ENCODE measurements at places on chromosomes 2 and 18.
A peak's percentile ranks its signal among the peaks of the same experiment; 100 is the strongest.

DNA sequence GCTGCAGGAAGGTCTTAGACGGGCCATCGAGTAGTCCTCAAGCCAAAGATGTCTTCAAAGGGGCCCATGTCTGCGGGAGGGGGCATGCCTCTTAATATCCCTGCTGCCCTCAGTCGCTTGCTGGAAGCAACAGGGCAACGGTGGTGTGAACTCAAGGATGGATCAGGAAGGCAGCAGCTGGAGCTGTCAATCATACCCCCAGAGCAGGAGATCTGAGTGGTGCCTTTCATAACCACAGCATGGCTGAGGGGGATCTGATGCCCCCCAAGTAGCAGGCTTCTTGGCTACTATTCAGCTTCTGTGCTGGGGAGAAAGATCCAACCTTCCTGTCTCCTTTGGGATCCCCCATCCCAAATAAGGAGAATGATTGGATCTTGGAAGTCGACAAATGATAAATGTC is 46.4 kb downstream of the INSIG2 start:
- DNase-seq = no peak

DNA sequence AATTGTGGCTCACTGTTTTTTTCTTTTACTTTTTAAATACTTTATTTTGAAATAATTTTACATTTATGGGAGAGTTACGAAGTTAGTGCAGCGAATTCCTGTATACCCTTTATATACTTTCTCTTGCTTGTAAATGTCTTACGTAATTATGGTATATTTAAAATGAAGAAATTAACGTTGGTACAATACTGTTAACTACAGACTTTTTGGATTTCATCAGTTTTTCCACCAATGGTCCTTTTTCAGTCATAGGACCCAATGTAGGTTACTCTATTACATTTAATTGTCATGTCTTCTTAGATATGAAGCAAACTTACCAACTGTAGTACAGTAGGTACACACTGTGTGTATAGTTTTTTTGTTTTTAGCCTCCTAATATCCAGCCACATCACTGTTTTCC is 76.3 kb downstream of the BOLA3 start:
- DNase-seq = no peak

- no peak for DNase-seq
Observed at GRCh38 chr2:174340400-174341292, 5.9 kb downstream of the SP9 start.

DNA sequence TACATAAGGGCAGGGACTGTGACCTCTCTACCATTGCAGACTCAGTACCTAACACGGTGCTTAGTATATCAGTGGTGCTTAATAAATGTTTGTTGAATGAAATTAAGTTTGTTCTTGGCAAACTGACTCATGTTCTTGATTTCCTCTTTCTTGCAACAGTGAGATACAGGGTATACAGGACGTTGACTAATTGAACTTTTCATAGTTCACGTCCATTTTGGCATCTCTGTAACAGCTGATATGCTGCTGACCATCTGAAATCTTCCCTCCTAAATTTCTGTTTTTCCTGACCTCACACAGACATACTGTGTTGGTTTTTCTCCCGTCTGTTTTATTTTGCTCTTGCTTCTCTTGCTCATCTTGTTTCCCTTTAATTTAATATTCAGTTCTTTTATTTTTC is 44.2 kb downstream of the LHCGR start:
- no peak for DNase-seq

DNA sequence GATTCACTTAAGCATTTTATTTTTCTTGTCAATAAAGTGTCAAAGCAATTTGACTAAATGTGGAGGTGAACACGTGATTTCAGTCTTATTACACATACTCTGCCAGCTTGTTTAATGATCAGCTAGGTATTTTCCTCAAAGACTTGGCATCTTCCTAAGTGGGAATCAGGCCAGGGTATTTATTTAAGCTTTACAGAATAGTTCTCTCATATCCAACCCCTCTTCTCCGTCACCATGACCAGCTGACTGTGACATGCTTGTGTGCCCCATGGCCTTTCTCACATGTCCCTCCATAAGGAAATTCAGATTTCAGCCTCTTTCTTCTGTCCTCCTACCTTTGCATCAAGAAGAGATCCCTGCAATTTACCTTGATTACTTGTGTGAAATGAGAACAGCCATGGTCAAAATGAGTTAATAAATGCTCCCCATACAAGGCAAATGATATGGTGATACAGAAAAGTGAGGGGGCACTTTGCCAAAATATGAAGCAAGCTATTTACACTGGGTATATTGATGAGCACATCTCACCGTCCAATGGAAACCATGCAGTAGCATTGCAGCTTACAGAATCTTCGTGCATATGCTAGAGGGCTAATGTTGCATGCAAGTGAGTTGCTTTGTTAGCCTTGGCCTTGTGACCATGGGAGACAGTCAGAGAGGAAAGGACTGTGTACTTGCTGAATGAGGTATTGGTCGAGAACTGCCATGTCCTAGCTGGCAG is 202.2 kb downstream of the RNF152 start:
- DNase-seq = no peak

DNA sequence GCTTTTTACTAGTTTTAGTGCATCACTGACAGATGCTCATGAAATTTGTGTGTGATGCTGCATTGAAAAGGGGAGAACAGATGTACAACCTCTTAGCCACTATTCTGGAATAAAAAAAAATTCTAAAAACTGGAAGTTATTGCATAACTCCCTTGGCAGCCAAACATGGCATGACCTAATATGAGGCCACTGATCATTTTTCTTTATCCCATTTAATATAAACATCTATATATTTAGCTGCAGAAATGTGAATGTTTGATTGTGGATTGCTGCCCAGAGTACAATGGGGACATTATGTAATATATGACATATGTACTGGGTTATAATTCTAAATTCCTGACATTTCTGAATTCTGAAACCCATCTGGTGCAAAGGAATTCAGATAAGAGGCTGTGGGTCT is 86.5 kb downstream of the CDCA7 start:
- DNase-seq = no peak

DNA sequence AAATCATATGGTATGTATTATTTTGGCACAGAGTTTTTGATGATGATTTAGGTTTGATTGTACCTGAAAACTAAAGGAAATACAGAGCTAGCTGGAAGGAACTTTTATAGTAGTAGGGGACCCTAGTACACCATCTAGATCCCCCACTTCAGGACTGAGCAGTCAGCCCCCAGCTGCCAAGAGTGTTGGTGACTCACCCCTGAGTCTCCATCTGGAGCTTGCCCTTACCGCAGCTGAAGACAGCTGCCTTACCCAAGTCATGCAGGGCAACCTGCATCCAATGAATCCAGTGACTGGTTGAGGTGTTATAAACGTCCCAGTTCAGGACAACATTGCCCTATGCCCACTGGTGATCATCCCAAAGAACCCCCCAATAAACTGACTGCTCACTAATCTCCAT is 15.3 kb downstream of the PMS1 start:
- no peak for DNase-seq

DNA sequence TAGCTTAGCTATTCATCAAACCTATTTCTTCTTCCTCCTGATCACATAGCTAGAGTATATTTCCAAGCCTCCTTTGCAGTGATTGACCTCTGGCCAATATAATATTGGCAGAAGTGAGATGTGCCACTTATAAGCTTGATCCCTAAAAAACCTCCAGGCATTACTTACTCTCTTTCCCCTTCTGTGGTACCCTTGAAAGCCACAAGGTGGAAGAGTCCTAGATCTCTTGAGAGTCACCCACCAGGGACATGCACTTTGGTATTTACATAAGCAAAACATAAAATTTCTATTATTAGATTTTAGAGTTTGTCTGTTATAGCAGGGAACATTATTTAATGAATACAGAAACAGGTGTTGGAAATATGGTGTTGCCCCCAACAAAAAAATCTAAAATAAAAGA is 112.0 kb downstream of the EXOC6B start:
- DNase-seq = no peak

GRCh38 chr2:53854678-53855077 is 5.1 kb downstream of the GPR75 start:
- no peak for DNase-seq

GRCh38 chr18:79361766-79362522 is 33.8 kb upstream of the NFATC1 start:
- no peak for DNase-seq

DNA sequence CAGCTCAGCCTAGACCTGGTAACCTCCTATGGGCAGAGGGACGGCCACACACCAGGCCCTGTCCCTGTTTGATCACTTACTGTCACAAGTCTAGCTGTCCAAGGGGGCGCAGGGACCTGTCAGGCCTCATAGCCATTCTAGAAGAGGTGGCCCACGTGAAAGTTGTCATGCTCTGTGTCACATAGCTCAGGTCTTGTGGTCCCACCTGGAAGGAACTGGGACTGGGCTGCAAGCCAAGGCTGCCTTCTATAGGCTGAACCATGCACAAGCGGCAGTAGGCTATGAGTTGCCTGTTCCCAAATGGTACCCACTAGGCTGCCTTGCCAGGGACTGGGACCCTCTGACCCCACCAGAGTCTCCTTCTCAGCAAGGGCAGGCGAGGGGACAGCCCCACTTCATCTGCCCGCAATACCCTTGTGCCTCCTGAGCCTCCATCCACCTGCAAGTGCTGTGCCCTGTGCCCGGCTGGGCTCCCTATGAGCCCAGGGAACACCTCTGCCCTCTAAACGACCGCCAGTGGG is 177.5 kb downstream of the ANAPC1 start:
- no peak for DNase-seq

GRCh38 chr2:162320864-162321517 is 2.5 kb upstream of the IFIH1 start:
- no peak for DNase-seq

- DNase-seq = no peak
Observed at GRCh38 chr2:178529194-178529593, 48.9 kb downstream of the PLEKHA3 start.

GRCh38 chr18:75089748-75090327 is 119.1 kb downstream of the PTGR3 start:
- no peak for DNase-seq

- no peak for DNase-seq
Observed at GRCh38 chr2:114406347-114406746, 36.1 kb upstream of the DPP10 start.

DNA sequence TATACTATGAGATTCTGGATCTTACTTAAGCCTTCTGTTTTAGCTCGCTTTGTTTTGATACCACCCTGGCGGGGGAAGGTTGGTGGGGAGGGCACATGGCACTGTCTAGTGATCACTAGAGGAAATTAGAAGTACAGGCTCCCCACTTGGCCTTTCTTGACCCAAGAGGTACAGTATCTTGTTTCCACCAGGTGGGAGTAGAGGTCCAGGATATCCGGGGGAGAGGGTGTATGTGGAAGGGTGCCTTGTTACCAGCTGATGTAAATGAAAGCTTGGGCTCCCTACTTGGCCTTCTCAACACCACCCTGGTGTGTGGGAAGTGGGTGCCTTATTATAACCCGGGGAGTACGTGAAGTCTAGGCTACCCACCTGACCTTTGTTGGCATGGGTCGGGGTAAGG is 7.5 kb downstream of the GALNT1 start:
- no peak for DNase-seq

DNA sequence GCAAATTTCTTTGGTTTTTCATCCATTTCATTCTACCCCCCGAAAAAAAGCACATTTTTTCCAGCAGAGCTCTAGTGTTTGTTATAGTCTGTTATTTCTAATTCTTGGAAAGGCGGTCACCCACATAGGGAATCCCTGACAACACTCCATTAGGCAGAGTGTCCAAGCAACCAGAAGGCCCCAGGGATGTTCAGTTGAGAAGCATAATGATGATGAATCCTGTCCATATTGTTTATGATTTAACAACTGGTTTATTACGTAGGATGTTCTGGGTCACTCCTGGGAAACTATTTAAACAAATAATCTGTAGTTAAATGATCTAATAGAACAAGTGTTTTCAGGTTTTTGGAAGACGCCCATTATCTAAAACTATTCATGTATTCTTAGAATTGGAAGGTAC is 388.7 kb downstream of the TNS1 start:
- DNase-seq = no peak

DNA sequence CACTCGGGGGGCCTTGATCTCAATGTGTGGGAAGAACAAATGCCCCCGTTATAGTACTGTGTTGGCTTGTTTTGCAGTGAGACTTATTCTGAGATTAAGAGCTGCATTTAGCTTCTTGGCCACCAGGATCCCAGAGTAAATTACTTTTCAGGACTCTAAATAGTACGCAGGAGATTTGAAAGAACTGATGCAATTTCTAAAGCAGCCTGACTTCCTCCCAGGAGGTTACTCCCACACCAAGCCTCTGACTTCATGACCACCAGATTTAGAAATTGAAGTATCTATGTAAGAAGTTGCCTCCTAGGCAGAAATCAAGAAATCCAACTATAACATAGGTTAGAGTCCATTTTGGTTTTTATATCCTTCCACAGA is 67.0 kb downstream of the FEZ2 start:
- no peak for DNase-seq

DNA sequence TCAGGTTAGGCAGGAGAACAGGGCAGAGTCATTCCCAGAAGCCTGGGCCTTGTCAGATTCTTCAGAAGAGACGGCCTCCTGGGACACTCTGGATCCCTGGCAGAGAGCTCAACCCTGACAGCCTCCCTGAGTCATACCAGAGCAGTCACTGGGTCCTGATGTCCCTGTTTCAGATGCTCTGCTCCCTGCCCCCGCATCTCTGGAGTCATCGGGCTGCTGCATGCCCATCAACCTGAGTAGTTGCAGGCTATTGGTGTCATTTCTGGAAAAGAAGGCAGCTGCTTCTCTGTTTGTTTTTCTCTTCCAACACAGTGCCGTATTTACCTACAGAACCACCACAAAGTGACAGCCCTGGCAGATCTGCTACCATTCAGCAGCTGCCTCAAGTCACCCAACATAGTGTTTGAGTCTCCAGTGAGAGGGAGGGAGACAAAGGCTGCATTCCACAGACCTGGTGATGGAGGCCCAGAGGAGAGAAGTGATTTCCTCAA is 145.1 kb downstream of the B3GNT2 start:
- DNase-seq = no peak

- DNase-seq = no peak
Observed at GRCh38 chr2:16141641-16141921, 201.2 kb downstream of the MYCN start.

DNA sequence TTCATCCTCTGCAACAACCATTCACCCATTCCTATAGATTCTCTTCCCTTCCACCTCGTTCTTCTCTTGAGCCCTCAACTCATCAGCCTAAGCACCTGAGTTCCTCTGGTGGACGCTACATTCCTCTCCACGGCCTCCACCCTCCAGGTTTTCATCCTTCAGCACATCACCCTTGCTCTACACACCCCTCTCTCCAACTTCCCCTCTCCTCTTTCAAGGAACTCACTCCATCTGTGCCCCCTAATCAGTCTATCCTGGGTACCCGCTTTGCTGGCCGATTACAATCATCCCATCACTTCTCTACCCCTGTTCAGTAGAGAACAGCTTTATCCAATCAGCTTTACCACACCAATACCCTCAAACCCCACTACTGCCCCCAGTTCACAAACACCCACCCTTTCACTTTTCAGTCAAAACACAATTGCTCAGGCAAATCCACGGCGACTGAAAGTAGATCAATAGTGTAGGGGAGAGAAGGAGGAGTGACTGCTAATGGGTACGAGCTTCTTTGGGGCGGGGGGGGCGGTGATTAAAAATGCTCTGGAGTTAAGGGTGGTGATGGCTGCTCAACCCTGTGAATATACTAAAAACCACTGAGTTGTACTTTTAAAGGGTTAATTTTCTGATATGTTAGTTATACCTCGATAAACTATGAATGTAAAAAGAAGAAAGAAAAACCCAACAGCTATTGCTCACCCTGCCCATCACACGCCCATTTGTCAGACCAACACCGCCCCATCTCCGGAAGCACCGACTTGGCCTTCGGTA is 857 bp downstream of the DYM start:
- peak; percentile 9 for DNase-seq

GRCh38 chr2:82224301-82224940 is 1919.9 kb upstream of the LRRTM1 start:
- DNase-seq = no peak
